ENCODE measurements at places on chromosomes 7 and 10.

DNA sequence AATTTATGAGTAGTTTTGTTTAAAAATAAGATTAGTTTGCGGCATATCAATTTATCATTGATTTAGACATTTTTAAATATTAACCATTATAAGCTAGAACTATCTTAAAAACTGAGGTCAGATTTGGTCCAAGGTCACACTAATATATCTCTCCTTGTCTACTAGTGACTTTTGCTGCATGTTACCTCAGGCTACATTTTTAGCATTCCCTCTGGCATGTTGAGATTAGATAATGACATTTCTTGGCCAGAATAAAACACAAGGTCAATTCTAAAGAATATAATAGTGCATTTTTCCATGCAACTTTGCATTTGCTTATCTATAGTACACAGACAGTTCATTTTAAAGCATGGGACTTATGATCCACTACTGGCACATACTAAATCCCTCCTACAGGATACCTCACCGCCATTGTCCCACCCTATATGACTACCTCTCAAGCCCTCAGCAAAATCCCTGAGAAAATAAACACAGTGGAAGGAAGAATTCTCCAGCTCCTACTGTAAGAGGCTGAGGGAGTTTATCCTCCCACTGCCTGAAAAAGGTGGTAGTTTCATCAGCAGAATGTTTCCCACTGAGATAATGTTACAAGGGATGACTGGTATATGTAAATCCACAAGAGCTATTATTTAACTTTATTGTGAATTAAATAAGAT is 816.4 kb downstream of the GRM8 start:
- DNase-seq: no peak

DNA sequence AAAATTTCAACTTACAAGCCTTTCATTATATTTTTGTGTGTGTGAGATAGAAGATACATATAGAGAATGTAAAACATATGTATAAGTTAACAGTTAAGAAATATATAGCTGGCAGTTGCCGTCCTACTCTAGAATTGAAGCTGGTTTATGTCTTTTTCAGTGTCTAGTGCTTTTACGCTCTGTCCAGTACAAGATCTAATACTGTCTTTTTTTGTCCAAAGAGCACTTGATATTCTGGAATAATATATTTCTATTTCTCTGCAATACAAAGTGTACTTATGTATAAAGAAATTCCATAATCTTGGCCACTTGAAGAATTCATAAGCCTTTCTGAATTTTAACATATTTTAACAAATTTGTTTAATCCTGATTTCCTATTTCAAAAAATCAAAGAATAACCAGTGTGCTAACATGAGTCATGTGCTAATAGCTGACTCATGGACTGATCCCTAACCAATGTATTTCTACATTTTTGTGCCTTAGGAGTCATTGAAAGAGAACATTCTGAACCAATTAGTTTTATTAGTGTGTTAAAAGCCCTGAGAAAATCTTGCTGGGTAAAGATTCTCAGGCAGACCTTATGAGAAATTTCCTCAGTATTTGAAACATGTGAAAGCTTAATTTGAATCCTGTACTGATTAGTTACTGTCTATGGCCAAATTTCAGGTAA is 73.2 kb upstream of the CCAR1 start:
- DNase-seq: no peak

- no peak for DNase-seq
Measured at GRCh38 chr10:123134915-123135414, 805 bp upstream of the HMX3 start.

DNA sequence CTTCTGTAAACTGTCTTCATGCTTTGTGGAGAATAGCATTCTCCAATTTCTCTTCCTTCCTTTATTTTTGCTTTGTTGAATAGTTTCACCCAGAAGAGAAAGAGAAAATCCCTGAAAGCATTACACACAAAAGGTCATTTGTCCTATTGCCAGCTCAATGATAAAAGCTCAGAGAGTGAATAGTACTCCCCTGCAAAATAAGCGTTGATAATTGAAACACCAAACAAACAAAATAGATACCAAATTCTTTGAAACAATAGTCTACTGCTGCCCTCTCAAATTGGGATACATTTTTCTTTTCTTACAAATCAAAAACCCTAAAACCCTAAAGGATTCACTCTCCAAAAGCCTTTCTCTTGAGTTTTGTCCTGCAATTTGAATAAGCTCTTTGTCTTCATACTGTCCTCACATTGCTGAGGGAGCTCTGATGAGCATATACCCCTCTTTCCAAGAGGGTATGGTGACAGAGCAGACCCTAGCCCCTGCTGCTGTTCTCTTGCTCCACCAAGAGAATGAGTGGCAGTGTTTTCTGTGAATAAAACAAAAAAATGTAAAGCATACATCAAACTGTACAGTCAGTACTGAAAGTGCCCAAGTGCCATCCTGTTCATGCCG is 134.4 kb downstream of the CSTF2T start:
- DNase-seq: no peak

- no peak for DNase-seq
Measured at GRCh38 chr7:131365838-131366237, 38.2 kb downstream of the MKLN1 start.

DNA sequence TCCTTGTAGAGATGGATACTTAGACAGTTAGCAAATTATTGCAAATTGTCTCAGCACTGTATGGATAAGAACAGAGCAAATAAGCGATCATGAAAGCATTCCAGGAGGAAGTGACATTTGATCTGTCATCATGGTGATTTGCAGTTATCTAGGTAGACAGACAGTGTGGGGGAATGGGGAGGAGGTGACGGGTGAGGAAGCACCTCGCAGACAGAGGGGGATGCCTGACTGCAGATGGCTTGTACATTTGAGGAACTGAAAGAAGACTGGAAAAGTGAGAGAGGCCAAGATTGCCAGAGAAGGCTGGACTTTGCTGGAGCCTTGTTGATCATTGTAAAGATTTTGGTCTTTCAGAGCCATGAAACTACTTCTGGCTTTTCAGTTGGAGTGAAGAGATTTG is 318.2 kb upstream of the CELF2 start:
- no peak for DNase-seq

GRCh38 chr10:102710609-102711008 is 3.6 kb downstream of the ARL3 start:
- DNase-seq: no peak

DNA sequence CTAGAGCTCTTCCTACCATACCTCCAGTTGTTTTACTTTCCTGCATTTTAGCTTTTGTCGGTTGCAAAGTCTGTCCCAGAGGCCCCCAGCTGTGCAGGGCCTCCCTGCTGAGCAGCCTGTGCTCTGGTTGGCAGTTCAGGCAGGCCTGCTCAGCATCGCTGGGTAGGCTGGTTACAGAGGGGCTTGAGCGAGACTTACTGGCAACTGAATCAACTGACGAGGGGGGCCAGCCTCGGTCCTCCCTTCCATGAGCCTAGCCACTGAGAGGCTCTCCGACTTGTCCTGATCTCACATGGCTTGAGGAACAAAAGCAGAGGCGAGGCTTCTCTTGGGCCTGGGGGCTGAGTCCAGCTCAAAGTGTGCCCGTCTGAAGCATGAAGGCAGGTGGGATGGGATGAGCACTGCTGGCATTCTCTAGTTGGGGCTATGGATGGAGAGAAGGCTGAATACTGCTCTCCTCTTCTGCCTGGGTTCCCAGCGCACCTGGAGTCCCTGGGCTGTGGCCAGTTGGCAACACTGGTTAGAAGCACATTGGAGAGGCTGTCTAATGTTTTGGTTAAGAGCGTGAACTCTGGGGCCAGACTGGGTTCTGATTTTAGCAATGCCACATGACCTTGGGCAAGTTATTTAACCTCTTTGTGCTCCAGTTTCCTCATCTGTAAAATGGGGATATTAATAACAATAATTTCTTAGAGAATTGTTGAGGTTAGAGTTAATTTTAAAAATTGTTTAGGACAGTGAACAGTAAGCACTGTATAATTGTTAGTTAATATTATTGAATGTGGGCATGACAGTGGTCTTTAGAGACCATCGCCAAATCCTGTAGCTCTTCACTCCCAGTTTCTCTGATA is 6.9 kb upstream of the SFRP5 start:
- DNase-seq: no peak

GRCh38 chr10:46325021-46325420 is 38.2 kb downstream of the ANTXRL start:
- no peak for DNase-seq

DNA sequence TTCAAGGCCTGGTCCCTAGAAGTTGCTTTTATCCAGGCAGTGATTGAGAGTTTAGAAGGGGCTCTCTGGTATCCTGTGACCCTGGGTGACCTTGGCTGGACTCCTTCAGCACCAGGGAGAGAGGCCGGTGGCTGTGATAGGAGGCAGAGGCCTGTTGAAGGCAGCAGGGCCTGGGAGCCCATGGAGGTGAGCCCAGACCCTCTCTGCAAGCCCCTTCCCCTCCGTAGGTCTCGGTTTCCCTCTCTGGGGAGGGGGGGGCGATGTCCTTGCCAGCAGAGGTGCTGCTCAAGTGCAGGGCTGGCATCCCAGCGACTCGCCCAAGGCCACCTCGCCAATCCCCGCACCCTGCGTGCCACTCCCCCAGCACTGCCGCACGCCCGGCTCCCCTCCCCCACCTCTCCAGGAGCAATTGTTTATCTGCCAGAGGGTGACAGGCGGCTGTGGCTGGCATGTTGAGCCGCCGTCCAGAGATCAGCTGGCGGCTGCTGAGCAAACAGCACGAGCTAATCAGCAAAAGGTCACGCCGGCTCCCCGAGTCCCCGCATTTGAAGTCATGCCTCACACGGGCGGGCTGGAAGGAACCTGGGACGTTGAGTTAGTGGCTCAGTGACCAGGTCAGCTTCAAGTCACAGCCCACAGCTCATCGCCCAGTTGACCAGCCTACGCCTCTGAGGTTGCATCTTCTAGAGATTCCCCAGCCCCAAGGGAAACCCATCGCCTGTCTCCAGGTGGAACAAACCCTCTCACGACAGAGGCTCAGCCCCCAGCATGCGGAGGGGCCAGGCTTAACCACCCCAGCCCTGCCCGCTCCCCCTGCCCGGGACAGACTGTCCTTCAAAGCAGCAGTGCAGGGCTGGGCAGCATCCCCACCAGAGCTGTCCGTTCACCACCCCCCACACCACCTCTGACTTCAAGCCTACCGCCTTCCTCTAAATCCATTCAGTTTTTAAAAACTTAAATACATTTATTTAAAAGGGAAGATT is 43.7 kb downstream of the ELFN1 start:
- DNase-seq: no peak

GRCh38 chr10:93873420-93874115 is 20.2 kb upstream of the SLC35G1 start:
- DNase-seq: no peak

DNA sequence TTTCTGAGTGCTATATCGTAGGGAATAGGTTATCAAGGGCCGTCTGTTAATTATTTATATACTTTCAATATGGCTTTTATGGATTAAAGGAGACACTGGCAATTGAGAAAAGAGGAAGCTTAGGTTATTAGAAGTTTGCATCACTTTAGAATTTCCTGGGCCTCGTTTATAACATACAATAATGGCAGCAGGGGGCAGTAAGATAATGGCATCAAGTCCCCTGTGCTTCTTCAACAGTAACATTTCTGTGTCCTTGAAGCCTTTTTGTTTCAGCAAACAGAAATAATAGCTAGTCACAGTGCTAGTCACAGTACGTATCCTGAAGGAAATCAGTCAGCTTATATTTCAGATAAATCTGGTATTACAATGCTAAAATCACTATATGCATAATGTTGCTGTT is 41.9 kb downstream of the SPAM1 start:
- no peak for DNase-seq

DNA sequence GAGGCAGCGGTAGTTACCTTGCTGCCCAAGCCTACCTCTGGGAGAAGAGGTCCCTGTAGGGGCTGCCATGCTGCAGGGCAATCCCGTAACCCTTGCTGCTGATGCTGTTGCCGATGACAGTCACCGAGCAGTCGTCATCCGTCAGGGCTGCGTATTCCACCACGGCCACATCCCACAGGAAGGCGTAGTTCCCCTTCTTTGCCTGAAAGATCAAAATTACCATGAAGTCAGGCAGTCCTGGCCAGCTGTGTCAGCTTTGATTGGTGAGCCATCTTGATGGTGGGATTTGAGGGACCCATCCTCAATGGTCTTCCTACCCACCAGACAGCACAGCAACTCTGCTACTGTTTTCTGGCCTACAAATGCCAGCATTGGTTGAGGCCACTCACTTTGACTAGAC is 746.8 kb downstream of the GRID1 start:
- no peak for DNase-seq

- no peak for DNase-seq
Measured at GRCh38 chr7:149310113-149310836, 48.3 kb downstream of the ZNF783 start.

- no peak for DNase-seq
Measured at GRCh38 chr10:103620352-103620740, 126.8 kb downstream of the NEURL1 start.

- no peak for DNase-seq
Measured at GRCh38 chr10:15482156-15482555, 111.1 kb upstream of the FAM171A1 start.

GRCh38 chr10:3496138-3496537 is 288.9 kb downstream of the KLF6 start:
- DNase-seq: no peak

- no peak for DNase-seq
Measured at GRCh38 chr7:7795630-7796121, 77.3 kb upstream of the RPA3 start.

GRCh38 chr10:77201135-77202106 is 436.2 kb downstream of the KCNMA1 start:
- DNase-seq: no peak

- no peak for DNase-seq
Measured at GRCh38 chr7:390761-391410, 100.9 kb downstream of the FOXL3 start.

DNA sequence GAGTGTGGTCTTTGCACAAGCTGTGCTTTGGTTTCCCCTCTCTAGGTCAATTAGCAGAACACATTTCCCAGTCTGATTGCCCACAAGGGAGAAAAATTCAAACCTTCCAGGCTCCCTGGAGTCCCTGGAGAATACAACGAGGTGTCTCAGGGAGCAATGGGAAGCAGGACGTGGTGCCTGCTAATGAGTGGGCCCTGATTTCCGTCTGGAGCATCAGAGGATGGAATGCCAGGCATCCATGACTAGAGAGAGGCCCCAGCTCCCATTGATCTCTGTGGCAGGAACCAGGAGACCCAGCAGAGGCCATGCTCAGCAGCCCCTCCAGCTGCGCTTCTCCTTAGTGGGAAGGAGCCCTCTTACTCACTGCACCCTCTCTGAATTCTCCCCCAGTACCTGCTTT is 33.2 kb upstream of the TLX1 start:
- DNase-seq: no peak

DNA sequence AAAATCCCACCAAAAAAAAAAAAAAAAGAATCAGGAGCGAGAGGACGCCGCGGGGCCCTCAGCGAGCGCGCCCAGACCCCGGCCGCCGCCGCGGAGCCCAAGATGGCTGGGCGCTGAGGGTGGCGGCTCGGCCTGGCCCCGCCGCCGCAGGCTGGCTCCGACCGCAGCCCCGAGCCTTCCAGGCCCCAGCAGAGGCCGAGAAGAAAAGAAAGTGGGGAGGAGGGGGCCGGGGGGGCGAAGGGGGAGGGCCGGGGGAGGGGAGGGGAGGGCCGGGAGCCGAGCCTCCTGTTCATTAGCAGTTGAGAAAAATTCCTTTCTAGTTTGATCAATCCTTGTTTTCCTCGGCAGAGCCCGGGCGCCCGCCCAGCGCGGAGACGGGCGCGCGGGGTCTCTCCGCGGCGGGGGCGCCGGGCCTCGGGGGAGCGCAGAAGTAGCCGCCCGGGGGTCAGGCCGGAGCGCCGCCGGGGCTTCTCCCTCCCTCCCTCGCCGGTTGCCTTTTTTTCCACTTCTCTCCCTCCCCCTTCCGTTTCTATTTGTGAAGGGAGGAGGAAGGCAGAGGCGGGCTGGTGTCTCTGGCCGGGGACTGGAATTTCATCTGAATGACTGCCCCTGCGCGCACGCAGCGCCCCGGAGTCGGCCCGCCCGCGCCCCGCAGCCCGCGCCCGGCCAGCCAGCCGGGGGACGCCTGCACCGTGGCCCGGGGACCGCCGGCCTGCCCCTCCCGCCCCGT is 778 bp upstream of the TRIM8 start:
- no peak for DNase-seq

Measured in NCI-H1048 (cell line).